Fibroblast of gingiva (primary cell): ENCODE measurements at places on chromosomes 6 and 20.

- no peak for DNase-seq
These were observed 59.7 kb downstream of the TFAP2A start for GRCh38 chr6:10355115-10355702.

DNA sequence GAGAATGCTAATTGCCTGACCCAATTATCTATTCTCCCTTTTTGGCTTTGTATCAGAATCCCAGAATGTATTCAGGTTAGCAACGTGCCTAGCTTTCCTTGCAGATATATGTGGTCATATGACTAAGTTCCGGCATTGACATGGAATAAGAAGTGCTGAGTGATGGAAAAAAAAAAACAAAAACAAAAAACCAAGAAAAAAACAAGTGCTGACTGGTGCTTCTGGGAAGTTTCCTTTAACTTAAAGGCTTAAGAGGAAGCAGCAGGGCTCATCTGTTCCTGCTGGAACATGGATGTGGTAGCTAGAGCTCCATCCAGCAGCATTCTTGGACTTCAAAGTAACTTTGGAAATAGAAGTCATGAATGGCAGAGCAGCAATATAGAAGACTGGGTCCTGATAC, 10.4 kb upstream of the RPF2 start:
- DNase-seq, result no peak

DNA sequence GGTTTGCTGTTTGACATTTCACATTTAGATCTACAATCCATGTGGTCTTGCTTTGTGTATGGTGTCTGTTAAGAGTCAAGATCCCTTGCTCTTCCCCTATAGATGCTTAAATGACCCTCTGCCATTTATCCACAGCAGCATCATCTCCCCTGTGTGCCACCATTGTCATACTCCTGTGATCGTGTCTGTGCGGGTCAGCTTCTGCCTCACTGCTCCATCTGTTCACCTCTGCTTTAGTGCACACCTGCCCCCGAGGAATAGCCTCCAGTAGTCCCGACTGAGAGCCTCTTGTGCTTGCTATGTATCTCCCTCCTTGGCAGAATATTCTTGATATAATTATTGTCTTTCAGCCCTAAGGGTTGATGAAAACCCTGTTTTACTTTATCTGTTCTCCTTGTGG, 551.2 kb downstream of the CDH26 start:
- DNase-seq, result no peak

DNA sequence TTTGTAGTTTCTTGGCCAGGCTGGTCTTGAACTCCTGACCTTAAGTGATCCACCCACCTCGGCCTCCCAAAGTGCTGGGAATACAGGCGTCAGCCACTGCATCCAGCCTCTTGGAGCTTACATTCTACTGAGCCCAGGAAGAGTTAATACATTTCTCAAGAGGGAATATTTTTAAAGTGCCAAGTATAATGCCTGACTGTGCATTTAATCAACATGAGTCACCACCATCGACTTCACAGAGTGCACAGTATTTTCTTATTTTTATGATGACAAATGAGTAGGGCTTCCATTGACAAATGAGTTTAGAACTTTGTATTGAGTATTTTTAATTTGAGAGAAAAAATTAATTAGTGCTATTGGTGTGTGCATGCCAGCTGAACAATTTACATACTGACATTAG, 72.2 kb downstream of the SASH1 start:
- DNase-seq, result peak; percentile 77
